ENCODE measurements at places on chromosomes 3 and 15. TPM values are rescaled to one million over a fixed set of nuclear protein-coding genes. Genes with fewer than 3 reads are reported as not detected.

- DNase-seq, result no peak
Measured at GRCh38 chr3:143278721-143279120, 159.2 kb downstream of the CHST2 start.

DNA sequence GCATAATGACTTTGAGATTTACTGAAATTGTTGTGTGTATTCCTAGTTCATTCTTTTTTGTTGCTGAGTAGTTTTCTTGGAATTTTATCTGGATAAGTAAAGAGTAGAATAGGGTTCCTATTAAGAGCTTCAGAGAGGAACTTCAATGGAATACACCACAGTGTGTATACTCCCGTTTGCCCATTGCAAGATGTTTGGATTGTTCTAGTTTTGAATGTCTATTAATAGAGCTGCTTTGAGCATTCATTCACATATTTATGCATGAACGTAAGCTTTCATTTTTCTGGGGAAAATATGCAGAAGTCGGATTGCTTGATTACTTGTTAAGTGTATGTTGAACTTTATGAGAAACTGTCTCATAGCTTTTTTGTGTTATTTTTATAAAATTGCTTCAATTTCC is 580.5 kb downstream of the OTOL1 start:
- no peak for DNase-seq

Gene MAP6D1
- polyA plus RNA-seq, result not detected

Gene KLHDC8B
- polyA plus RNA-seq, result 43.9 TPM

- DNase-seq, result no peak
Measured at GRCh38 chr3:181610973-181611265, 100.8 kb upstream of the SOX2 start.

- DNase-seq, result no peak
Measured at GRCh38 chr3:30667280-30667651, 60.9 kb downstream of the TGFBR2 start.

DNA sequence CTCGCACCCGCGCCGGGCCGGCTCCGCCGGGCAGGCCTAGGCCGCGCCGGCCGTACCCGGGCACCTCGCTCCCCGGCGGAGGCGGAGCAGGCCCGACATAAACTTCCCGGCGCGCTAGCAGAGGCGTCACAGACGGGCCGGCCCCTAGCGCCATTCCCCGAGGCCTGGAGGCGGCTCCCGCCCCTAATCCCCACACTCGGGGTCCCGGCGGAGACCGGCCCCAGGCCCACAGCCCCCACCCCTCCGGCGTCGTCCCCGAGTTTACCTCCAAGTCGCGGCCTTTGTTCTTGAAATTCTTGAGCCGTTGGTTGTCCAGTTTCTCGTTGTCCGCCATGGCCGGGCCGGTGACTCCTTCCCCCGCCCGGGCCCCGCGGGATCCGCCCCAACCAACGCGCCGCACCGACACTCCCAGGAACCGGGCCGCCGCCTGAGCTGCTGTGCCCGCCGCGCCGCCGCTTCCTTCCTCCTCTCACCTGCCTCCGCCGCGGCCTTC is 376 bp downstream of the KPNA4 start:
- peak; percentile 29 for DNase-seq

- DNase-seq, result no peak
Measured at GRCh38 chr3:38507120-38507519, 11.0 kb downstream of the EXOG start.

DNA sequence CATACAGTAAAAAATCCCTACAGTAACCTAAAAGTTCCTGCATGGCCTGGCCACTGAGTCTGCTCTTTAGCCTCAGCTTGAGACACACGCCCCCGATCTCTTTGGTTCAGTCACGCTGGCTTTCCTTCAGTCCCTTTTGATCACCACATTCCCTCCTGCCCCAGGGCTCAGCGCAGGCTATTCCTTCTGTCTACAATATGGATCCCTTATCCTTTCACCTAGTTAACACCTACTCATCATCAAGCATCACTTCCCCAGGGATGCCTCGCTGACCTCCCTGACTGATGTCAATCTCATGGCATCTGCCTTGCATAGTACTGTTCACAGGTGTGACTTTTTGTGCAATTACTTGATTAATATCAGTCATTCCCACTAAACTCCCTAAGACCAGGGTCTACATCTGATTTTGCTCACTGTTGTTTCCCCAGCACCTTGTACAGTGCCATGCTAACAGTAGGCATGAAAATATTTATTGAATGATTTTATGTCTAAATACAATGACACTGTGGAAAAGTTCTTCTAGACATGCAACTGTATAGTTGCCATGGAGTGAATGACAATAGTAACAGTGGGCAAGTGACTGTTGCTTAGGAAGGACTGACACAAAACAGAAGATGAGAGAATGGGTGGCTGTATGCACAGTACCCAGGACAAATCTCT is at the start of gene SNTN:
SNTN (plus strand) TSS at position 610 of the 660 bp plus-strand sequence; CDS start at position 623, 13 bp downstream.
- DNase-seq, result no peak

GRCh38 chr3:42289026-42289425 is 23.0 kb upstream of the CCK start:
- no peak for DNase-seq

DNA sequence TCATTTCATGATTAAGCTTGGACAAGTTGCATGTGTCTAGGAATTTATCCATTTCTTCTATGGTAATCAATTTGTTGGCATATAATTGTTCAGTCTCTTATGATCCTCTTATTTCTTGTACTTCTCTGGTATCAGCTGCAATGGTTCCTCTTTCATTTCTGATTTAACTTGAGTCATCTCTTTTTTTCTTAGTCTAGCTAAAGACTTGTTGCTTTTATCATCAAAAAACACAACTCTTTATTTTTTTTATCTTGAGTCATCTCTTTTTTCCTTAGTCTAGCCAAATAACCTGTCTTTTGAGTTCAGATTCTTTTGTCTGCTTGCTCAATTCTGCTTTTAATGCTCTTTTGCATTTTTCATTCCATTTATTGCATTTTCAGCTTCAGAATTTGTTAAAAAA is 37.3 kb downstream of the UBE3A start:
- DNase-seq, result no peak

DNA sequence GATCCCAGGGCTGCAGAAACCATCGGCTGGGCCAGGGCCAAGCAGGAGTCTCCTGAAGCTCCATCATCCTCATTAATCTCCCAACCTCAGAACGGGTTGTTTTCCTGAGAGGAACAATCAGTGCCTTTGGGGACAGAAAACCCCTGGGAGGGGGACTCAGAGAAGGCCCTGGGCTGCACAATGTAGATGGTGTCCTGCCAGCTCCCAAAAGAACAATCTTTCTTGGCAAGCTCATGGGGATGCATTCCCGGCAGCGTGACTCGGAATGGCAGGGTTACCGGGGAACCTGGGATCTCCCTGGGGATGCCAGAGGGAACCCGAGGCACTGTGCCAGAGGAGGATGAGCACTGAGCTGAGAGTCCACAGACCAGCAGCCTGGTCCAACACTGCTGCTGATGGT is 72.1 kb upstream of the ATP2B2 start:
- no peak for DNase-seq

Gene MOBP
- polyA plus RNA-seq, result 0.04 TPM

Gene CPLX3
- not detected for polyA plus RNA-seq

DNA sequence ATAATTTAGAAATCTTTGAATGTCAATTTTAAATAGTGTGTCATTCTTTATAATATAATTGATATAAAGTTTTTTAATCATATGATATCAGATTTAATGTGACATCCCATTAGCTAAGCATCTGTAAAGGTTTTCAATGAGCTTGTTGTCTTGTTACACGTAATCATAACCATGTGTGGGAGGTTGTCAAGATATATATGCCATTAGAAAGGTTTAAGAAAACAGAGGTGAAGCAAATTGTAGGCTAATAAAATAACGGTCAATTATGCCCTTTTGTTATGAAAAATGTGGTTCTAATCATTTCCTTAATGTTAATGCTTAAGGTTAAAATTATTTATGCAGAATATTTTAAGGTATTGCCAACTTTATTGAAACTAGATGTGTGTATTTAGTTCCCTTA is 56.3 kb downstream of the RSRC1 start:
- DNase-seq, result no peak

DNA sequence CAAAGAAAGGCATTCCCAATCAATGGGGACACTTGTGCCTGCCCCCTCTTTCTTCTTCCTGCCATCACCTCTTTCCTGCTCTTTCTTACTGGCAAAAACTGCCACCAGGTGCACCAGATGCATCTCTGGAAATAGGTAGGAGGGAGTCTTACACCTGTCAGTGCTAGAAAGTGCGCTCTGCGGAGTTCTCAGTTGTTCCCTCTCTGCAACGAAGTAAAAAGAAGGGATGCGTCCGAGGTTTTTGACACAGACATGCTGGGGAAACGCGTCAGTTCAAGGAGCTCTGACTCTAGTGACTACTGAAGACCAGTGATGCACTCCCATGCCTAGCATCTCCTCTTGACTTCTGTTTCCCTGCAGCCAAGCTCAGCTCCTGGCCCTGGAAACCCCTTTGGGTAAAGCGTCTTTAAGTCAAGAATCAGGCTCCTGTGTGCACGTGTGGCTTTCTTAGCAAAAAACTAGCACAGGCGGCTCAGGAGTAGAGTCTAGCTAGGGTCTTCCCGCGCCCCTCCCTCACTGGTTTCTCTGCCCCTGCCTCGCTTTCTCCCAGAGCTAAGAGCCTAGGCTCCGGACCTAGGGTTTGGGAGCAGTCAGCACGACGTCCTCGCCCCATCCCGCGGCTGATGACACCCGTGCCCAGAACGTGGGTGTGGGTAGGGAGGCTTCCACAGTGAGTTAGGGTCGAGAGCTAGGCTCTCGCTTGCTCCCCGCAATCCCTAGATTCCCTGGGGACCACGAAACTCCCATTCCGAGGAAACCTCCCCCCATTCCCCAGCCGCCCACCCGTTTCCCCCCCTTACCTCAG is 564 bp upstream of the GRM7 start:
- no peak for DNase-seq

DNA sequence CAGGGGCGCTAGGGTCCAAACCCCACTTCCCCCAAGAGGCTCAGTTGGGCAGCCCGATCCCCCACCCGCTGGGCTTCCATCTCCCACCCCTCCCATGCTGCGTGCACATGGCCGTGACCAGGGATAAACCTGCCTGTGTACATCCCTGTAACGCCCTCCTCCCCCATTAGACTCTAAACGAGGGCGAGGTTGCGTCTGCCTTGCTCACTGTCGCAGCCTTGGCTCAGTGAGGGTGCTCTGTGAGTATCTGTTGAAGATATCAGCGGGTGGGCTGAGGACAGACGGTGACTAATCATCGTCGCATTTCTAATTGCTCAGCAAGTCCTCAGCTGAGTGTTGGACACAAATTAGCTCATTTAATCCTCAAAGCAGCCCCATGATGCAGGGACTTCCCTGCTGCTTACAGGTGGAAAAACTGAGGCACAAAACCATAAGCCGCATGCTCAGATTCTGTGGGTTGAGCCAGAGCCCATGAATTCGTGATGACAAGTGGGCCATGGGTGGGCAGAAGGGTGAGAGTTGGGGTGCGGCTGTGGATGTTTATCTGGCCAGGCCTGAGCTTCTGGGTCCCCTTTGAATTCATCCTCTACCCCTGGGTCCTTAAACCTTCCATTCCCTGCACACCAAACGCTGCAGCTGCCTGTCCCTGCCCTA is 26.0 kb downstream of the FBLN2 start:
- no peak for DNase-seq

Gene SH3GL3
- polyA plus RNA-seq, result 10.4 TPM

GRCh38 chr15:97592778-97593177 is 367.7 kb upstream of the ARRDC4 start:
- DNase-seq, result no peak

GRCh38 chr3:4885316-4885715 is 93.9 kb upstream of the BHLHE40 start:
- no peak for DNase-seq

GRCh38 chr3:191355406-191355805 is 25.1 kb upstream of the UTS2B start:
- no peak for DNase-seq

Gene MCF2L2
- 0.70 TPM for polyA plus RNA-seq

Gene PRR23E
- not detected for polyA plus RNA-seq

Measured in right renal pelvis (tissue), 4 donors.